ENCODE measurements at places on chromosomes 1 and 21.

DNA sequence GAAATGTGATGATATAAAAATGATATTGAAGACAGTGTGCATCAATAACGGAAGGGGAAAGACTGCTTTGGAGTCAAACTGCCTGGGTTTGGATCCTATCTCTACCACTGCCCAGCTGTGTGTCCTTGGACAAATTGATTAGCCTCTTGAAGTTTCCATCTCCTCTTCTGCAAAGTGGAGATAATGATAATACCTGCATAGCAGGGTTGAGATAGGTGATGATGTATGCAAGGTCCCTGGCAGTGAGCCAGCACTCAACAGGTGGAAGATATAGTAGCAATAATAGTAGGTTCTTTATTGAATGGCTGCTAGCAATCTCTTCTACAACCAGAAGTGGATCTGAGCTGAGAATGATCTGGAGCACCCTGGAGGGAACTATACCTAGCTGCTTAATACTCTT is 166.7 kb downstream of the MIS18A start:
- no peak for DNase-seq

DNA sequence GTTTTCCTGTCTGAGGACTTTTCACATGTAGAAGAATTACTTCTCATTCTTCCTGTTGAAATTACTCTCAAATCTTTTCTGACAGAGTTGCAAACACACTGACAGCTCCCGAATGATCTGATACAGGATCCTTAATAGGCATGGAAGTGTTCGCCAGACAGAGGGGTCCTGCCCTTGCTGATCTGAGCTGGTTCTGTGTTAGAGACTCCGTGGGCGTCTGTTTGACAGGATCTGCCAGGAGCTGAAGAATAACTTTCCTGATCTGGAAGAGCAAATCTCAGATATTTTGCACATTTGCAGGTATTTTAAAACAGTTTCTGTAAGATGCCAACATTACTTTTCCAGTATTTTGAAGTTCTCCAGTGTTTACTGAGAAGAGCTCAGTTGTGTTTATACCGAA is 202.3 kb downstream of the DYRK1A start:
- no peak for DNase-seq

DNA sequence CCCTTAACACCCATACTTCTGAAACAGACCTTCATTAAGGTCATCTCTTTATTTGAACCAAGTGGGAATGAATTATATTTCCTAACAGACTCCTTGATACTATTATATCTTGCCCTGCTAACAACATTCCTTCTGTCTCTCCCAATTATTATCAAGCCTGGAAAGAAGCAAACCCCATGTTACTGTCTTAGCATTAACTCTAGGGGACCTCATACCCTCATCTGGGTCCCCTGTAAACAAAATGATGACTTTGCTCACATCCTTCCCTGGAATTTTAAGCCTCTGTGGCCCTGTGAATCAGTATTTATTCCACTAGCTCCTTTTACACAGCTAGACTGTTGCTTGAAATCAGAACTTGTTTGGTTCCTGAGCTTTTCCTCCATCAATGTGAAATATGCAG is 38.3 kb upstream of the BCL10 start:
- no peak for DNase-seq

DNA sequence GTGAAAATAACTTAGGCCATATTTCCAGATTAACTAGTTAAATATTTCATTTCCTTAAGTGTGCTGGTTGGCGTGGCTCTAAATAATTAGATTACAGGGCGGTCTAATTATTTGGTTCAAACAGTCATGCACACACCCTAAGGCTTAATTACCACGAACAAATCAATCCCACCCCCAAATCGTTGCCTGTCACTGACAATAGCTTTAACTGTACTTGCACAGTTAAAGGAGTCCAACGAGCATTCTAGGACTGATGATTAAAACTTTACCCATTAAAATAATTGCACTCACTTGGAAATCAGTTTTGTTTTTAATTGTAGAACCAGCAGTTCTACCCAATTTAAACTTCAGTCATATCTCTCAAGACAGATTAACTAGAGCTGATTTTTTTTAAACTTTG is 1.5 kb upstream of the POU2F1 start:
- DNase-seq, result no peak

- no peak for DNase-seq
Observed at GRCh38 chr1:200415227-200415626, 5.4 kb upstream of the ZNF281 start.

- no peak for DNase-seq
Observed at GRCh38 chr1:79090985-79091384, 84.5 kb upstream of the ADGRL4 start.
